ENCODE measurements at places on chromosomes 16 and 17.
A peak's percentile ranks its signal among the peaks of the same experiment; 100 is the strongest.

- DNase-seq = no peak
Observed at GRCh38 chr17:72795941-72796340, 296.5 kb downstream of the SLC39A11 start.

DNA sequence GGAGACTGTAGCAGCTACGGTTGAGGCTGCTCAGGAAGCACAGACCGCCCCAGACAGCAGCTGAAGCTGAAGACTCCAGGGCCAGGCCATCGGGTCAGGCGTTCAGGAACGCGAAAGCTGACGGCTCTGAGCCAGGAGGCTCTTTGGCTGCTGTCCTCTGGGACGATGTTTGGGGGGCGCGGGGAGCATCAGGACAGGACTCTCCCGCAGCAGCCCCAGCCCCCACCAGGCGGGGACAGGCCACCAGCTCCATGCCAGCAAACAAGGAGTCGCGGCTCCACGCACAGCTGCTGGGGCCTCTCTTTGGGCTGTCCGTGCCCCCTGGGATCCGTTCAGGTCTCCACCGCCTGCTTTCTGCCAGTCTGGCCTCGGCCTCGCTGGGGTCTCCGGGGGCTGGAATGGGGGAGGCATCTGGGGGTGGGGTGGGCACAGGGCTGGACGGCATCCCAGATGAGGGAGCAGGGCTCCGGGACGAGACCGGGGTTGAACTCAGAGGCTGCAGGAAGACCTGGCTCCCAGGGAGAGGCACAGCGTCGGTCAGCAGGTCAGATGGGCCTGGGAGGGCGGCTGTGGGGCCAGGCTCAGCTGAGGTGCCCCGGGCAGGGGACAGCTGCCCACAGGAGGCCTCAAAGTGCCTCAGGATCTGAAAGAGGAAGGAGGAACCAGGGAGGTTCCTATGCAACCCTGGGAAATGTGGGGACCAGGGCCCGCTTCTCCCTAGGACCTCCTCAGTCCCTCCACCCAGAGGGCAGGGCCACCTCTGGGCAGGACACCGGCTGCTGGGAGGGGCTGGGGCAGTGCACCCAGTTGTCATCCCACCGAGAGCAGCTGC is 6.3 kb upstream of the CEP131 start:
- no peak for DNase-seq

GRCh38 chr16:52546291-52547003 is 496 bp downstream of the TOX3 start:
- no peak for DNase-seq

- DNase-seq = no peak
Observed at GRCh38 chr17:4411201-4411600, 22.5 kb upstream of the SPNS3 start.

- peak; percentile 87 for DNase-seq
Observed at GRCh38 chr16:23905027-23905426, 69.2 kb downstream of the PRKCB start.

GRCh38 chr17:59332749-59333377 is 1.4 kb downstream of the YPEL2 start:
- peak; percentile 63 for DNase-seq

DNA sequence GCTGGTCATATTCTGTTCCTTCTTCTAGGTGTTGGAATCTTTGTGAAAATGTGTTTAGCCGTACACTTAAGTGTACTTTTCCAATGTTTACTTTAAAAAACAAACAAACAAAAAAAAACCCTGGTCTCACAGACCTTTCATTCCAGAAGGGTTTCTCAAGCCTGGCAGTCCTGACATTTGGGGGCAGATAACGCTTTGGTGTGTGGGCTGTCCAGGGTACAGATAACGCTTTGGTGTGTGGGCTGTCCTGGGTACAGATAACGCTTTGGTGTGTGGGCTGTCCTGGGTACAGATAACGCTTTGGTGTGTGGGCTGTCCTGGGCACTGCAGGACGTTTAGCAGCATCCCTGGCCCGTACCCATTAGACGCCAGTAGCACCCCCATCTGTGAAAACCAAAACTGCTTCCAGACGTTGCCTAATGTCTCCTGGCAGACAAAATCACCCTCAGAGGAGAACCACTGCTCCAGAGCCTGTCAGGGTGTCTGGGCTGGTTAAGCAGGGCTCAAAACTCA is 15.2 kb upstream of the FLCN start:
- DNase-seq = no peak

- DNase-seq = no peak
Observed at GRCh38 chr17:78891406-78892061, 11.5 kb downstream of the CEP295NL start.

- DNase-seq = no peak
Observed at GRCh38 chr16:64287655-64288528, 834.0 kb downstream of the CDH11 start.

DNA sequence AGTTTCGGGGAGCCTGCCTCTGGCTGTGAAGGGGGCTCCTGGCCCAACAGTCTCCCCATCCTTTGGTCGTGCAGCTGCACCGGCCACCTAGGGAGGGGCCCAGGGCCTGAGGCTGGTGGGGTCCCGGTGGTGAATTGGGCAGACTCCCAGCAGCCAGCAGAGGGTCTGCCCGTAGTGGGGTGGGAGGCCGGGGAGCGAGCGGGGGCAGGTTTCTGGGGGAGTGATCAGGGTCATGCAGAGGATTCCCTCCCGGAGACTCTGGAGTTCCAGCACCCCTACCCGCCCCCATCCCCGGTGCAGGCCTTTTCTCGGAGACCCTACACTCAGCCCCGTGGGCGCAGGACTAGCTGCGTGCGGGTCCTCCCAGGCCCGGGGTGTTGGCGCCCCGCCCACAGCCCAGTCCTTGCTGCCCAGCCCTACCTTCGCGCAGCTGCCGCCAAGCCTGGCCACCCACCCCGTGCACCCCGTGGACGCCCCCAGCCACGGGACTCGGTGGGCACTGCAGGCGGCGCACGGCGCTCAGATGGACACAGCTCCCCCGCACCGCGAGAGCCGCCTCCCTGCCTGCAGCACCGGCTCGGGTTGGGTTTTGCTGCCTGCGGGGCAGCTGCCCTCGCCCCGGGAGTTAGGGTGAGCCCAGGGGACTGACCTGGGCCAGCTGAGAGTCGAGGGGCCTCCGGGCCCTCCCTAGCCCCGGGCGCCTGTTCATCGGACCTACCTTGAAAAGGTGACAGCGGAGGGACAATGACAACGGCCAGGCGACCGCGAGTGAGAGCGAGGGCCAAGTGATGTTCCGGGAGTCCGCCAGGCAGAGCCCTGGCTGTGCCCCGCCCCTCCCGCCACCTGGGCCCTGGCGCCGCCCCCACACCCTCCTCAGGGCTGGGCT is at the start of gene GNG13:
GNG13 (minus strand) TSS at position 787 of the 886 bp plus-strand sequence. CDS start 1,657 bp downstream, outside the sequence.
- DNase-seq = no peak

DNA sequence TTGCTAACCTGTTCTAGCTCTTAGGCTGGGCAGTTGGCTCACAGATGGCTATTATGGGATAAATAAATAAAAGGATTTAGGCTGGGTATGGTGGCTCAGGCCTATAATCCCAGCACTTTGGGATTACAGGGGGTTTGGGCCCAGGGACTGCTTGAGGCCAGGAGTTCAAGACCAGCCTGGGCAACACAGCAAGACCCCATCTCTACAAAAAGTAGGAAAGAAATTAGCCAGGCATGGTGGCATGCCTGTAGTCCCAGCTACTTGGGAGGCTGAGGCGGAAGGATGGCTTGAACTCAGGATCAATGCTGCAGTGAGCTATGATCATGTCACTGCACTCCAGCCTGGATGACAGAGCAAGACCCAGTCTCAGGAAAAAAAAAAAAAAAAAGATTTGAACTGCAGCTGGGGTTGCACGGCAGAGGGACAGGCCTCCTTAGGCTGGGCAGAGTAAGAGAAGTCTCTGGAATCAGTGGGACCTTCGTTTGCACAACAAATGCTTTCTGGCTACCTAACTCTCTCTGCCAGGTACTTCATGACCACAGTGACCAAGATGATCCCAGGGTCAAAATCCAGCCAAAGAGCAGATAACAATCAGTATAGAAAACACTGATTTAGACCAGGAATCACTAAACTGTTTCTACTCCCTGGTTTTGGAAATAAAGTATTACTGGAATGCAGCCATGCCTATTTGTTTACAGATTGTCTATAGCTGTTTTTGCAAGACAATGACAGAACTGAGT is 6.8 kb downstream of the RUSF1 start:
- DNase-seq = peak; percentile 24

DNA sequence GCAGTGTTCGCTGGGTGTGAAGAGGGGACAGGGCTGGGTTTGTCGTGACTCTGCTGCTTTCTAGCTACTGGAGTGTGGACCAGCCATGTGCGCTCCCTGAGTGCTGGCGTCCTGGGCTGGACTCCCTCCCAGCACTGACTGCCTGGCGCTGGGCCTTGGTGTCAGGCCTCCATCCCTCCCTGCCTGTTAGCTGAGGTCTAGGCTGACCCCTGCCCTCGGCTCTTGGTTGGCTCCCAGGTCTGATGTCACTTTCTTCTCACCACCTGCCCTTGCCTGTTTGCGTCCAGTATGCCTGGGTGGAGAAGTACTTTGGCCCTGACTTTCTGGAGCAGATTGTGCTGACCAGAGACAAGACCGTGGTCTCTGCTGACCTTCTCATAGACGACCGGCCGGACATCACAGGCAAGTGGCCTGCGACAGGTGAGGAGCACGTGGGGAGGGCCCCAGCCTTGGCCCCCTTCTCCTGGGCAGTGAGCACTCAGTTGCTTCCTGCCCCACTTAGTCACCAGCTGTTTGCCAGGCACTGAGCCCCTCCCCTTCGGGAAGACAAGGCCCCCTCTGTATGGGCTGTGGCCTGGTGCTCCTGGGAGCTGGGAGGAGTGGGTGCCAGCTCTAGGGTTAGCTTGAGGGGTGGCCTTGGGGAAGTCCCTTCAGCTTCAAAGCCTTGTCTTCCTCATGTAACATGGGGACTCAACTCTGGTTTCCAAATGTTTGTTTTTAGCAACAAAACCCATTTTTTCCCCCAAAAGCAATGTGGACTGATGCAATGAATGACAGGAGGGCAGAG is 41.5 kb downstream of the NT5M start:
- no peak for DNase-seq

GRCh38 chr17:4643676-4644075 is 2.2 kb upstream of the ALOX15 start:
- DNase-seq = no peak

GRCh38 chr17:29292071-29292991 is 1.6 kb downstream of the NUFIP2 start:
- peak; percentile 79 for DNase-seq

- DNase-seq = no peak
Observed at GRCh38 chr17:32516940-32517701, 30.3 kb downstream of the CDK5R1 start.

DNA sequence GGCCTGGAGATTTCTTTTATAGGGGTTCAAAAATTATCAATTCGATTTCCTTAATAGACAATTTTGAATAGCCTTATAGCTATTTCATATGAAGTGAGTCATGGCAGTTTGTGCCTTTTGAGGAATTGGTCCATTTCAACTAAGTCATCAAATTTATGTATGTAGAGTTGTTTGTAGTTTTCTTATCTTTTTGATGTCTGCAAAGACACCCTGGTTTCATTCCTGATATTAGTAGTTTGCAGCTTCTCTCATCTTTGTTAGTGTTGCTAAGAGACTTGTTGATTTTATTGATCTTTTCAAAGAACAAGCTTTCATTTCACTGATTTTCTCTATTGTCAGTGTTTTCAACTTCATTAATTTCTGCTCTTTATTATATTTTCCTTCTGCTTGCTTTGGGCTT is 44.2 kb downstream of the N4BP1 start:
- DNase-seq = no peak

DNA sequence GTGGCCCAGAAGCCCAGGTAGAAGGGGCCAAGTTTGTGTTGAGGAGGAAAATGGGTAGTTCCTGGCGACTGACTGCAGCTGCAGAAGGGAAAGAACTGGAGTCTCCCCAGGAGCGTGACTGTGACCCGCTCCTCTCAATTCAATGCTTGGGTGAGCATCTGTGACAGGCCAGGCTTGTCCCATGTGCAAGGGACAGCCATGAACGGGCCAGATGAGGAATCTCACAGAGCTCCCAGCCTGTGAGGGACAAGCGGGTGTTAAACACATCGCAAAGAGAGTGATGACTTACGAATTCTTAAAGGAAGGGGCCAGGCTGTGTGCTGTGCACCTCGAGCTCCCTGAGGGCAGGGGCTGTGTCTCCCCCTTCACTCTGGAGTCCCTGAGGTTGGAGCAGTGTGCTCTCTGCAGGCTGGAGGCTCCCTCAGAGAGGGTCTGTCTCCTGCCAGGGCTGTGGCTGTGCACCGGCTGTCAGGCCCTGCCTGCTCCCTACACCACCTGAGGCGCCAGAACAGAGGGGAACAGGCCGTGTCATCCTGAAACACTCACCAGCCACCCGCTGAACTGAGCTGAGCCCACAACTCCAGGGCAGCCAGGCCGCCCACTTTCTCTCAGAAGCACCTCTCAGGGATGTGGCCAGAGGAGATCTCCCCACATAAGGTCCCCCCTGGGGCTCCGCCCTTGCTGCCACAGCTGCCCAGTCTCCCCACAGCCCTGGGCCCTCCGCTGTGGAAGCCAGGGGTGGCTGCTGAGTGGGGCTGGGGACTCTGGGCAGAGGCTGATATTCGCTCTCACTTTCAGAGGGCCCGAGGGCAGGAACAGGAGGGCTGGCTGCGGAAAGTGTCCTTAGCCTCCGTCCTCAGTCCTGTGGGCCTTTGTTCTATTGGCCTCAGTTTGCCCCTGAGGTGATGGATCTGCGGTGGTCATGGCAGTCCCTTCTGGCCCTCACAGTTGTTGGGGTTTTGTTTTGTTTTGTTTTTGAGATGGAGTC is 25.7 kb upstream of the NXPH3 start:
- DNase-seq = no peak

- peak; percentile 16 for DNase-seq
Observed at GRCh38 chr17:42182927-42183734, 2.1 kb downstream of the HCRT start.

GRCh38 chr16:59356144-59356543 is 622.0 kb upstream of the GOT2 start:
- no peak for DNase-seq

- DNase-seq = no peak
Observed at GRCh38 chr17:19361944-19362276, 613 bp downstream of the B9D1 start.

DNA sequence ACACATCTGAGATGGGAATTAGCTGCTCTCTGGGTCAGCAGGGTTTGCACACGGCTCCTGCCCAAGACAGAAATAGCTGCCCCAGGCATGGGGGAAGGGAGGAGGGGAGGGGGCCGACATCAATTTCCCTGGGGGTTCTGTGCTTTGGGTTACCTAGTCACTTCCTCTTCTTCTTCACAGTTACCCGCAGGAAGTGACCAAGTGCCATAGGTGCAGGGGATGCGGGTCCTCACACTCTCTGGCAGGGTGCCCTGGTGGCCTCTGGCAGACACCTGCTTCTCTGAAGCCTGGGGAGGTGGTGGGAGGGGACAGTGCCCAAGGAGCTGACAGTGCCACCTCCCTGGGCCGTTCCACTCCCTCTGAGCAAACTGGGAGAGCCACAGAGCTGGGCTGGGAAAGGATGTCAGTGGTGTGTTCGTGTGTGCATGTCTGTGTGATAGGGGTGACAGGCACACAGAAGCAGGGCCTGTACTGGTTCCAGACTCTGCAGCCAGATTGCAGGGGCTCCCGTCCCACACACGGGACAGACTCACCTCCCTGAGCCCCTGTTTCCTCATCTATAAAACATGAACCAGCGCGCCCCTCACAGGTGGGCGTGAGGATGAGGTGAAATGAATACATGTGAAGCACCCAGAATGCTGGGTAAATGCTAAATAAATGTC is 18.2 kb downstream of the SCN4A start:
- DNase-seq = no peak
